CD4-positive, CD25-positive, alpha-beta regulatory T cell (primary cell): ENCODE measurements at places on chromosomes 16 and 17. TPM values are rescaled to one million over a fixed set of nuclear protein-coding genes. Genes with fewer than 3 reads are reported as not detected.

Gene SLC38A8
- not detected for polyA plus RNA-seq

Gene NTN1
- not detected for polyA plus RNA-seq

Gene NOD2
- 1.5 TPM for polyA plus RNA-seq

Gene TEKT1
- polyA plus RNA-seq = not detected

Gene NME4
- polyA plus RNA-seq = 16.2 TPM

Gene ATXN7L3
- polyA plus RNA-seq = 16.1 TPM

Gene CRYBA1
- polyA plus RNA-seq = not detected

Gene SCNN1B
- polyA plus RNA-seq = not detected

Gene KRTAP9-4
- not detected for polyA plus RNA-seq

Gene EMP2
- not detected for polyA plus RNA-seq

Gene GUCY2D
- not detected for polyA plus RNA-seq

Gene CDT1
- 1.4 TPM for polyA plus RNA-seq

Gene UMOD
- not detected for polyA plus RNA-seq

Gene KRTAP1-1
- polyA plus RNA-seq = not detected

Gene LCAT
- polyA plus RNA-seq = 0.42 TPM

Gene CDRT15L2
- not detected for polyA plus RNA-seq

Gene ST6GALNAC2
- not detected for polyA plus RNA-seq

Gene STAT5A
- 76.8 TPM for polyA plus RNA-seq

Gene MXRA7
- 2.2 TPM for polyA plus RNA-seq

Gene IKZF3
- polyA plus RNA-seq = 36.4 TPM

Gene PRSS22
- polyA plus RNA-seq = not detected
